HS-27A (cell line): ENCODE measurements at places on chromosomes 4 and X.

GRCh38 chr4:26723216-26723615, 137.4 kb upstream of the STIM2 start:
- no peak for DNase-seq

DNA sequence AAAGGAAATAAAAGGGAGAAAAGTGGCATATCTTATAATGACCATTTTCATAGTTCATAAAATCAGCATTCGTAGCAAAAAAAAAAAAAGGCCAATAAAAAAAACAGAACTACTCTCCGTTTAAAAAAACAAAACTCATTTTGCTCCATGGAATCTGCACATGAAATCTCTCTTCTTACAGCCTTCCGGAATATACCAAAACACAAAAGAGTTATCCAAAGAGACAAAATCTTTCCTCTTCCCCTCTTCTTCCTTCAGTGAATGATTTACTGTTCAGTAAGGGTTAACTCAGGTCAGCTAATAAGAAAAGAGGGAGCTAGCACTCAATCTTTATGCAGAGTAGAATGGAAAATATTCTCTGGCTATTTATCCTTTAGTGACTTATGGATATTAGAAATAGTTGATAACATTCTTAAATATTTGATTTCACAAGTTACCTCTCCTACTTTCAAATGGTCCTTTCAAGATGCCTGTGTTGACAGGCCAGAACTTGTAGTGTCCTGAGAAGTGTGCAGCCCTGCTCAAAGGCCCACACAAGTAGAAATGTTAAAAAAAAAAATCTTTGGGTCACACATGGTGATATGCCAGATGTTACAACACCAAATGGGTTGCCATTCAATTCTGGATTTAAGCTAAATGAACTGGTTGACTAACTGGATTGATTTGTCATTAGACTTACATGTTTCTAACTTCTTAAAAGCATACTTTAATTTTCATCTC, 42.1 kb downstream of the PDGFC start:
- DNase-seq = no peak

GRCh38 chrX:77527233-77528001, 80.2 kb downstream of the FGF16 start:
- DNase-seq = no peak

DNA sequence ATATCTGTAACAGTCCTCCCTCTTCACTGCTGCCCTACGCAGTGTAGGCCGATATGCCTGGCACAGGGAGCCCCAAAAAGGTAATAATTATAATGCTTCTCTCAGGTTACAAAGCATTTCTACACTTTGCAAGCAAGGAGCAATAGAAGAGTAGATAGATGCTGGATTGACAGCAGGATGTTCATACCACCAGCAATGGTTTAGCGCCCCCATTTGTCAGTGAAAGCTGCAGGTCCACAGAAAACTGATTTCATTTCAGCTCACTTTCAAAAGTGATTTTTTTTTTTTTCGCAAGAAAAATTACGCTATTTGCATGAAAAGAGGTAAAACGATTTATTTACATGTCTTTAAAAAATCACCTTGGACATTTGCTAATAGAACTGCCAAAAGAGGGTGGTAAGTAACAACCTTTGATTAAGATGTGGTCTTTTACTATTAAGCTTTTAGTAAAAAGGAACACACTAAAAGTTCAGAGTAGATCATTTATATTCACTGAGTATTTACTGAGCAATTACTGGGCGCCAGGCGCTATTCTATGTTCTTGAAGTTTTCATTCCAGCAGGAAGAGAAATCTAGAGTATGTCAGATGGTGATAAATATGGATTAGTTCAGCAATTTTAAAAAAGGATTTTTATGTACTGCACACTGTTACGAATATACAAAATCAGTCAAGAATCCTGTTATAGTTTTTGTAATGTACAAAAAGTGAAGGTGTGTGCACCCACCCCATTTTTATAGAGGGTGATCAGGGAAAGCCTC, 34.4 kb downstream of the HPF1 start:
- DNase-seq = no peak

- DNase-seq = no peak
These were observed 4.0 kb downstream of the DCLK2 start for GRCh38 chr4:150082241-150082640.

DNA sequence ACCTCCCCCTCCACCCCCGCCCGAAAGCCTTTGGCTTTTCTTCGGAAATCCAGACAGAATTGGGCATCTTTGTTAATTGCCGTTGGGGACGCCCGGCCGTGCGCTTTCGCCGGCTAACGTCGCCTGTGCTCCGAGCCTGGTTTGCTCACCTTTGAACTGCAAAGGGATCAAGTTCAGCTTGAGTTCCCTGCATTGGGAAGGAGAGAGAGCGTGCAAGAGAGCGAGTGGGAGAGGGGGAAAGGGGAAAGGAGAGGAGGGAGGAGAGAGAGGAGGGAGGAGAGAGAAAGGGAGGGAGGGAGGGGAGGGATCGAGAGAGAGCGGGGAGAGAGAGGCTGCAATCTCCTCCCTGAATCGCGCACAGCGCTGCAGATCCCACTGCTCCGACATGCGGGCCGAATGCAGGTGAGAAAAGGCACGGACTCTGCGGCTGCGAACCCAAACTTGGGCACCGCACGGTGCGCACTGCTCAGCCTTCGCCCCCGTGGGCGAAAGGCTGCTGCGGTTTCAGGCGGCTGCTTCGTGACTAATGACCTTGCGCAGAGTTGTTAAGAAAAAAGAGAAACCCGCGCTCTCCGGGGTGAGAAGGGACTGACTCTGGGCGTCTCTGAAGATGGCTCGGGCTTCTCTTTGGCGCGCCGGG, at the start of gene PCDH7:
TSS of gene PCDH7 (plus strand) at position 349 of the 640 bp plus-strand sequence. CDS start 1,054 bp downstream, outside the sequence.
- no peak for DNase-seq

- no peak for DNase-seq
These were observed 135.0 kb downstream of the RBM46 start for GRCh38 chr4:154916068-154916467.

- DNase-seq = no peak
These were observed 106.8 kb downstream of the HDAC8 start for GRCh38 chrX:72465889-72466288.

- DNase-seq = no peak
These were observed 35.3 kb downstream of the CXCL1 start for GRCh38 chr4:73904491-73904890.

- DNase-seq = no peak
These were observed 68.1 kb downstream of the MTMR1 start for GRCh38 chrX:150761176-150761818.

- DNase-seq = no peak
These were observed 136.4 kb downstream of the ZNF674 start for GRCh38 chrX:46408553-46409407.

- no peak for DNase-seq
These were observed 164.2 kb downstream of the CBR4 start for GRCh38 chr4:168845897-168846296.

DNA sequence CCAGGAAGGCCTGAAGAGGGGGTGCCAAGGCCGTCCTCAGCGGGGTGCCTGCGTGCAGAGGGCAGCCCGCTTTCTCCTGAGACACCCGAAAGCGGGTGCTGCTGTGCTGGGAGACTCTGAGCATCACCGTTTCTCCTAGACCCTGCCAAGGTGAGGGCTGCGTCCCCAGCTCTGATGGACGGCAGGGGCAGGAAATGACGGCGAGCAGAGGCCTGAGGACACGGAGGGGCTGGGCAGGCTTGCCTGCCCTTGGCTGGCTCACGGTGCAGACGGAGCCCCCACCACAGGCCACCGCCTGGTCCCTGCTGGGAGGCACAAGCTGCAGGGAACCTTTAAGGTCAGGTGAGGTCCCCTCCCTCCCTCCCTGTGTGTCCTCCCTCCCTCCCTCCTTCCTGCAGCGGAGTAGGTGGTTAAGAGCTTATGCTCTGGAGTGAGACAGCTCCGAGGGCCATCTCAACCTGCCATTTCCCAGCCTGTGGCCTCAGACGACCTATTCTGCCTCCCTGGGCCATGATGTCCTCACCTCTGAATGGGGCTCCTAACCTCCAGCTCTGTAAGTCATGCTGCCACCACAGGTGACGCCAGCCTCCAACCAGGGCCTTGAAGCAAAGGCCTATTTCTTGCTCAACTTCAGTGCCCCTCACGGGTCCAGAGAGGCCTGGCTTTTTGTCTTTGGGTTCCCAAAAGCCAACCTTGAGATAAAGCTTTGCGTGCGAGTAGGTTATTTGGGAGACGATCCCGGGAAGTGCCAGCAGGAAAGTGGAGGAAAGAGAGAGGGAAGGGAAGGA, 54.2 kb upstream of the GRPEL1 start:
- DNase-seq = no peak

- no peak for DNase-seq
These were observed 3.4 kb downstream of the CLIC2 start for GRCh38 chrX:155330992-155331391.

DNA sequence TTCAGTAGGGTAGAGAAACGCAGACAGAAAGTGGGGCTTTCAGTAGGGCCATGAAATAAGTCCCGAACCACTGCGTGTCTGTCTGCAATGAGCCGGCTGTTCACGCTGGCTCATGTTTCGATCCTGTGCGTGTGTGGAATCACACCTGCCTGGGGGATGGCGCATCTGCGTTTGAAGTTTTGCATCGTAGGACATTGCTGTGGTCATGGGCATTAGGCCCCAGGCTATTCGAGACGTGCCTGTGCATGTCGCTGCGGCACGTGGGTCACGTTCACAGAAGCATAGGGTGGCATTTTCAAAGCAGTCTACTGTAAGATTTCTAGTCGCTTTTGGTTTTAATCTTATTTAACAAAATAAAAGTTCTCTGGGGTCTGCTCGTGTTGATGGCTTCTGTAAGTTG, 25.5 kb upstream of the HGFAC start:
- no peak for DNase-seq

DNA sequence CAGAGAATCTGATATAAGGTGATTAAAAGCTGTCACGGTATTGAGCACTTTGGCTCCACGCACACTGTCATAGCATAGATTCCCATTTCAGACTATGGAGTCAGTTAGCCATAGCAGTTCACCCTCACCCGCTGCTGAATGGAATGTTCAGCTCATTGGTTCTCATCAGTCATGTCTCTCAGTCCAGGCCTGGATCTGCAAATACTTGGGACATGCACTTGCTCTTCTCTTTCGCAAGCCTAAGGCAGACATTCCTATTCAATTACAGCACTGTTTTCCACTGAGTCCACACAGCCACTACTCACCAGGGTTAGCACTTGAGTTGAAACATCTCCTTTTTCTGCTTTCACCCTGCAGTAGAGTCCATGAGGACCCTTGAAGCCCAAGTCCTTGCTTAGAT, 30.6 kb upstream of the SCML1 start:
- DNase-seq = no peak

- no peak for DNase-seq
These were observed 1023.3 kb upstream of the TENM3 start for GRCh38 chr4:181219783-181220416.

- peak; percentile 26 for DNase-seq
These were observed 67.7 kb downstream of the SLC4A4 start for GRCh38 chr4:71406459-71406963.

- no peak for DNase-seq
These were observed 148.8 kb upstream of the TBL1X start for GRCh38 chrX:9316096-9316495.

GRCh38 chr4:5650040-5650439, 58.3 kb downstream of the EVC2 start:
- no peak for DNase-seq

GRCh38 chr4:139145552-139145932, 31.5 kb downstream of the ELF2 start:
- no peak for DNase-seq

DNA sequence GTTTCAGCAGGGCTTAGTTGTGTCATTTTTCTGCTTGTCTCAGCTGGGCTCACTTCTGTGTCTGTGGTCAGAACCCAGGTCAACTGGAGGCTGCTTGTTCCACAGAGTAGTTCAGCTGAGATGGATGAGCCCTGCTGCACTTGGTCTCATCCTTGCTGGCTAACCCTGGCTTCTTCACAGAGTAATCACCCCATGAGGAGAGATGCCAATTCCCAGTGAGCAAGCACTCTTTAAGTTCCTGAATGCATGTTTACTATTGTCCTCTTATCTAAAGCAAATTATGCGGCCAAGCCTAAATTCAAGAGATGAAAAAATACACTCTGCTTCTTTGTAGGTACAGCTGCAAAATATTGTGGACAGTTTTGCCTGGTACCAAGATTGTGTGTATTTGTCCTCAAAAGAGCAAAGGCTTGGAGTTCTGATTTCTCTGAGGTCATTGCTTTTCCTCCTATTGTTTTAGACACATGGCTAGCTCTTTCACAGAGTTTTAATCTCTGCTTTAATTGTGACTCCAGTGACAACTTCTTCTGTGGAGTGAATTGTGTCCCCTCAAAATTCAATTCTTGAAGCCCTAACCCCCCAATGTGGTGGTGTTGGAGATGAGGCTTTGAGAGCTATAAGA, 236.6 kb upstream of the ANKRD50 start:
- no peak for DNase-seq

DNA sequence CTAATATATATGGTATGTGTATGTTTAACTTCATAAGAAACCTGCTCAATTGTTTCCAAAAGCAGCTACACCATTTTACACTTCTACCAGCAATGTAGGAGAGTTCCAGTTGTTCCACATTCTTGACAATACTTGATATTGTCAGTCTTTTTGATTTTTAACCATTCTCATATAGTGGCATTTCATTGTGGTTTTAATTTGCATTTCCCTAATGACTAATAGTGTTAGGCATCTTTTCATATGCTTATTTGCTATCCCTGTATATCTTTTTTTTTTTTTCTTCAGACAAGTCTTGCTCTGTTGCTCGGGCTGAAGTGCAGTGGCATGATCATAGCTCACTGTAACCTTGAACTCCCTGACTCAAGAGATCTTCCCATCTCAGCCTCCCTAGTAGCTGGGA, 58.2 kb upstream of the TRIM2 start:
- DNase-seq = no peak

- no peak for DNase-seq
These were observed 6.9 kb upstream of the HAUS3 start for GRCh38 chr4:2248821-2249261.

DNA sequence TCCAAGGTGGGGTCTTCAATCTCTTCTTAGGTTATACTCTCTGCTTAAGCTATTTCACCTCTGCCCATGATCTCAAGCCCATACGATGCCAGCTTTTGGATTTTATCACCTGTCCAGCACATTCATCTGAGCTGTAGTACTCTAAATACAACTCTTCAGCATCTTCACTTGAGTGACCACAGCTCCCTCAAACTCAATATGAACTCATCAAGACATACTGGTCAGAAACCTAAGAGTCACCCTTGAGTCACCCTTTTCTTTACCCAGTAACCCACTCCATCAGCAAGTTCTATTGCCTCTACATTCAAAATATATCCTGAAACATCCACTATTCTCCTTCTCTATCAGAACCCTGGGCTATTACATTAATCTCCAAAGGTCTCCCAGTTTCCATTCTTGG, 69.4 kb downstream of the DCHS2 start:
- no peak for DNase-seq

- DNase-seq = no peak
These were observed 134.1 kb upstream of the MAP3K15 start for GRCh38 chrX:19649226-19649995.
